Fibroblast of the conjunctiva (primary cell): ENCODE measurements at places on chromosomes 6 and 20.

GRCh38 chr20:2986466-2986865 is 57.0 kb upstream of the GNRH2 start:
- DNase-seq = peak; percentile 36

DNA sequence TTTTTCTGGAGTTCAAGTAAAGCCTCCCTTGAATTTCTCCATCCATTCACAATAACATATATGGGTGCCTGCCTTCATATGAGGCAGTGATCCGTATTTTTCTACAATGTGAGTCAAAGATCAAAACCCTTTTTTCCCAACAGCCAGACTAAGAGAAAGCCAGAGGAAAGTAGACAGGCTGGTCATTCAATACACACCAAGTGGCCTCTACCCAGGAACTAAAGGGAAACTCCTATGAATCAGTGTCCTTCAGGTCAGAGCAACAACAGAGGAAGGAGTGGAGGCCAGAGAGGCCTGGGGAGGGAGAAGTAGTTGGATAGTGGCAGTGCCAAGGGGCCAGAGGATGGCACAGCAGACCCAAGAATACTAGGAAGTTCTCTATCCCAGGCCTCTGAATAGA is 23.8 kb downstream of the SIM1 start:
- DNase-seq = no peak

DNA sequence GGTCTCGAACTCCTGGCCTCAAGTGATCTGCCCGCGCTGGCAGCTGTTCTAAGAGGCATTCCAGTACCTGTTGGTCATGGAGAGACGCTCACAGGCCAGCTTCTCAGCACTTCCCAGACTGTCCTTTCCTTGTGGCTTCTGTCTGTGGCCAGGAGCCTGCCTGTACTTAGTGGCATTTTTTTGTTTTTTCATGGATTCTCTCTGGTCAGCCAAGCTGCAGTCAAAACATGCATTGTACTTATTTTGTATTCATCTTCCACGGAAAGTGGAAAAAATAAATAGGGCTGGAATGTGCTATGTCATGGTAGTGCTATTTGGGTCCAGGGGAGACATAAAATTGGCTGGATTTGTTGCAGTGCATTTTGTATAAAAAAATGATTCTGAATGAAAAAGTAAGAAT is 29.1 kb downstream of the ZDHHC14 start:
- no peak for DNase-seq

- DNase-seq = no peak
These were observed 5.9 kb downstream of the RBM38 start for GRCh38 chr20:57396984-57397692.

DNA sequence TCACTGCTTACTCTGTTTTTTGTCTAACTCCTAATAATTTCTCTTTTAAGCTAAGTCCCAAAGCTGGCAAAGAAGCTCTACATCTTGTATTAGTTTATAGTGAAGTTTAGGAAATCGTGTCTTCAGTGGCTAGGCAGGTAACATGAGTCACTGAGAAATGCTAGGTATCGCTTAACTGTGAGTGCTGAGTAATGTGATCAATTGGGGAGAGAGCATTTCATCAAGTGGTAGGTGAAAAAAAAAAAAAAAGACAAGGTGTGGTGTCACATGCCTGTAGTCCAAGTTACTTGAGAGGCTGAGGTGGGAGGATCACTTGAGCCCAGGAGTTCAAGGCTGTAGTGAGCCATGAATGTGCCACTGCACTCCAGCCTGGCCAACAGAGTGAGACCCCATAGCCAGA is 125.3 kb downstream of the FAM83B start:
- DNase-seq = no peak

GRCh38 chr6:160218810-160219209 is 39.8 kb downstream of the SLC22A2 start:
- no peak for DNase-seq

DNA sequence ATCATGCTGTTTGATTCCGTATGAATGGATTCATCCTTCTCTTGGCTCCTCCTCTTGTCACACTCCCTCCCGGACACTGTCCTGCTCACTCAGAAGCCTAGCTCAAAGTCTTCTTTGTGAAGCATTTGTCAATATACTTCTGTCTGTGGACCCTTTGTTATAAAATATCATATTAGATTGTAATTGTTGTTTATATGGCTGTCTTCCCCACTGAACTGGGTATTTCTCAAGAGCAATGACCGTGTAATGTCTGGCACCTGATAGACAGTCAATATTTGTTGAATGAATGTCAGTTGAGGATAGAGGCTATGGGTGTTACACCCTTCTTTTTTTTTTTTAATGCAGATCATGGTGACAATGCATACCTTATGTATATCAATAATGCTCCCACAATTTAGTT is 335.3 kb downstream of the SOX4 start:
- no peak for DNase-seq

DNA sequence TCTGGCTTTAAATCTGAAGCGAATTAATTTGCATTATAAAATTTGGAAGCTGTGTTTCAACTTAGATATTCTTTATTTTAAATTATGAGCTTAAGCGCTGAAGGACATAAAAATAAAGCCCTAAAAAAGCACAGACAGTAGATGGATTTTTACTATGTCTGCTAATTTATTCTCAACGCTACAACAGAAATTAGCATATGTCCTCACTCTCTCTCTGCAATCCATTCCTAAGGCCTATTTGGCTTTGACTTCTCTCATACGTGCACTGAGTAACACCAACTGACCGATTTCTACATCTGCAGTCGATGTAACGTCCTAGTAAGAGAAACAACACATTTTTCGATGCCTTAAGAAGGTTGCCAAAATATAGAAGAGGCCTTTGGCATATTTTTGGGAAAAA is 23.7 kb downstream of the HEBP2 start:
- DNase-seq = no peak

- no peak for DNase-seq
These were observed 140.2 kb upstream of the CARMIL1 start for GRCh38 chr6:25138934-25139415.

- peak; percentile 79 for DNase-seq
These were observed 4.7 kb downstream of the CITED2 start for GRCh38 chr6:139369568-139370282.

DNA sequence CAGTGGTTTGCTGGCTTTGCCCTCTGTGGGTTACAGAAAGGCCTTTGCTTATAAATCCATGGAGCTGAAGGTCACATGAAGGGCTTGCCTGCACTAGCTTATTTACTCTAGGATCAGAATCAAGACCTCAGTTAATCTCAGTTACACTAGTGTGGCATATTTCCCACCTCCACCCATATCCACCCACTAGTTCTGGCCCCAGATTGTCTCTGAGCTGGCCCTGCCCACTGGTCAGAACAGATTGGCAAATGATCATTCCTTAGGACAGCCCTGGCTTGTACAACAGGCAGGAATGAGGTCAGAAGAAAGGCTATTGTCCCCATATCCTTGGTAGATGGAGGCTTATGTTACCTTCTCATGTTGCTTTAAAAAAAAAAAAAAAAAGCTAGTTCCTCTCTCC is 33.3 kb upstream of the SASH1 start:
- DNase-seq = no peak

GRCh38 chr6:45970326-45970725 is 45.3 kb downstream of the CLIC5 start:
- no peak for DNase-seq

- no peak for DNase-seq
These were observed 55.4 kb downstream of the RIPOR3 start for GRCh38 chr20:50635676-50636600.

- DNase-seq = no peak
These were observed 159.8 kb downstream of the KCNQ5 start for GRCh38 chr6:72781624-72782023.
